ENCODE measurements at places on chromosomes 6 and 20. TPM values are rescaled to one million over a fixed set of nuclear protein-coding genes. Genes with fewer than 3 reads are reported as not detected.

Gene KHDC1L
- total RNA-seq, result not detected

Gene BEND3
- 3.0 TPM for total RNA-seq

Gene GPX5
- total RNA-seq, result not detected

Gene BCKDHB
- 33.4 TPM for total RNA-seq

Gene ERVFRD-1
- not detected for total RNA-seq

Gene BPI
- total RNA-seq, result not detected

Gene CFB
- total RNA-seq, result 231 TPM

Gene HELZ2
- 13.0 TPM for total RNA-seq

Gene FAM162B
- total RNA-seq, result 6.8 TPM

Gene PAX1
- total RNA-seq, result not detected

Gene PBOV1
- not detected for total RNA-seq

Gene MRAP2
- 0.62 TPM for total RNA-seq

Gene OPRL1
- 0.43 TPM for total RNA-seq

Gene FAM209B
- total RNA-seq, result 0.37 TPM

Gene SPATS1
- 0.25 TPM for total RNA-seq

Gene TBXT
- total RNA-seq, result not detected

Gene PLN
- 10.6 TPM for total RNA-seq

Gene TRIM40
- not detected for total RNA-seq

Gene C6orf141
- 1.1 TPM for total RNA-seq

Gene SALL4
- total RNA-seq, result 0.27 TPM
